ENCODE measurements at places on chromosomes 3 and 15. TPM values are rescaled to one million over a fixed set of nuclear protein-coding genes. Genes with fewer than 3 reads are reported as not detected.

- no peak for DNase-seq
These were observed 195.7 kb downstream of the STT3B start for GRCh38 chr3:31728403-31728802.

DNA sequence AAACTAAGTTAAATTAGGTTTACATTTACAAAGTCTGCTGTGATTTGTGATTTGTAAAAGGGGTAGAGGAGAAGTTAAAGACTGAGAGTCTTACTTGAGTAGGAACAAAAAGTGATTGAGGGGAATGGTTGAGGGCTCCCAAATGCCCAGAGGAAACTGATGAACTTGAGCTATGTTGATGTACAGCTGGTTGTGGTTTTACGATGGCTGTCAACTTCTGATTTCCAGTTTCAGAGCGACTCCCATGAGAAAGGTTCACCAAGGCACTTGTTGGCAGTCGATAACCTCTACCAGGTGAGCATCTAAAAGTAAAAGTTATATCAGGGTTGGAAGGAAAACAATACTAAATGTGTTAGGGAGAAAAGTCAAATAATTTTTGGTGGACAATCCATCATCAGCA is 91.0 kb downstream of the XRN1 start:
- no peak for DNase-seq

DNA sequence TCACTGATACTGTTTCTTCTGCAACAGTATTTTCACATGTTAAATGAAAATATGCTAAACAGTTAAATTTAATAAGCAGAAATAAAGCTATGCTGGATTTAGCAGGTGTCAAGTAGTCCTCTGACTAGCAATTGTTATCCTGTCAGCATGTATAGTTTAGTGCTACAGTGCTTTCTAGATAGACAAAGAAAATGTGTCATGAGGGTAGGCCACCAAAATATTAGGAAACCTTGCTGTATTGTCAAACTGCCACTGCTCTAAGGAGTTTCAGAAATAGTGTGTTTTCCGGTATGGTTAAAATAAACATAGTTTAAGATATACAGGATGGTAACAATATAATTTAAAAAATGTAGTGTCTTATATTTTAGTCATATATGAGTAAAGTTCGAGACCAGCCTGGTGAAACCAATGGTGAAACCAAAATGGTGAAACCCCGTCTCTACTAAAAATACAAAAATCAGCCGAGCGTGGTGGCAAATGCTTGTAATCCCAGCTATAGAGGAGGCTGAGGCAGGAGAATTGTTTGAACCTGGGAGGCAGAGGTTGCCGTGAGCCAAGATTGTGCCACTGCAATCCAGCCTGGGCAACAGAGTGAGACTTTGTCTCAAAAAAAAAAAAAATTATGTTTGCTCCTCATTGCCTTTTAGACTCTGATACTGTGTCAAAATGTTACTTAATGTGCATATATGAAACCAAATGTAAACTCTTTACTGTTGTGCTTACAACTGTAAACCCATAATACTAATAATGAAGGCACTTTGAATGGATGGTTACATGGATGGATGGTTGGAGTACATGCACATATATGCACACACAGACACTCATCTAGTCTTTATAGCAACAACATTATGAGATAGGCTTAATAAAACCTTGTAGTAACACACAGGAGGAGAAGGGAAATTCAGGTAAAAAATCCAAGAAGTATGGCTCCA is 204.8 kb downstream of the RSRC1 start:
- no peak for DNase-seq

Gene CACNA2D3
- under 0.01 TPM for total RNA-seq

Gene APEH
- 191 TPM for total RNA-seq

DNA sequence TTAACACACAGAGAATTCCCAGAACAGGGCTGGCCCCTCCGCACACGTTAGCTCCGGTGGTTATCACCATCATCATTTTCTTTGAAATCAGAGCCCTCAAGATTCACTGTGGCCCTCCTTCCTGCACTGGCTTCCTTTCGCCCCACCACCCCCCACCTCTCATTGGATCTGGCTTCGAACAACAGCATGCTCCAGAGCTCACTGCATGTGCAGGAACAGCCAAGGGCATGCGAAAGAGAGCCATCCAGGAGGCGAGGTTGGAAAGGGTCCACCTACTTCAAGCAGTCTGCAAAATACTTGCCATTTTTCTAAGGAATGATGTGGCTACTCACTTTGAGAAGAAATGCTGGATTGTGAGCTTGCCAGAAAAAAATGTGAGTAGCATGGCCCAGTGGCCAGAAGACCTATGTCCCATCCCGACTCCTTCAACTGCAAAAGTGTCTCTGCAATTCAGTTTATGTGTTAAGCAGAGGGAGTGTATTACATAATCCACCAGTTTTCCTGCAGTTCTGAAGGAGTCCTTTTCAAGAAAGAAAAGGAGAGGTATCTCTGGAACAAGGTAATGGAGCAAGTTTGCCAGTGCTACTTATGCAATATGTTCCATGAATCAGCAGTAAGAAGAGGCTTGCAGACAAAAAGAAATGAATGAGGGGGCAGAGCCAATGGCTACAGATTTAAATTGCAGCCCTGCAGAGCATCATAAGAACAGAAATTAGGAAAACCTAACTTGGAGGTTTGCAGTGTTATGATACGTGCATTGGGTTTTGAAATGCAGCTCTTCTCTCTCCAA is 92.8 kb downstream of the OCA2 start:
- no peak for DNase-seq

GRCh38 chr3:116757315-116757714 is 47.7 kb downstream of the TUSC7 start:
- no peak for DNase-seq

Gene ZNF660
- 4.8 TPM for total RNA-seq

Gene ALDH1A3
- total RNA-seq, result not detected

Gene CELSR3
- total RNA-seq, result 3.2 TPM

Gene ZNF80
- total RNA-seq, result not detected

- no peak for DNase-seq
These were observed 82.9 kb downstream of the FSIP1 start for GRCh38 chr15:39699516-39700374.

DNA sequence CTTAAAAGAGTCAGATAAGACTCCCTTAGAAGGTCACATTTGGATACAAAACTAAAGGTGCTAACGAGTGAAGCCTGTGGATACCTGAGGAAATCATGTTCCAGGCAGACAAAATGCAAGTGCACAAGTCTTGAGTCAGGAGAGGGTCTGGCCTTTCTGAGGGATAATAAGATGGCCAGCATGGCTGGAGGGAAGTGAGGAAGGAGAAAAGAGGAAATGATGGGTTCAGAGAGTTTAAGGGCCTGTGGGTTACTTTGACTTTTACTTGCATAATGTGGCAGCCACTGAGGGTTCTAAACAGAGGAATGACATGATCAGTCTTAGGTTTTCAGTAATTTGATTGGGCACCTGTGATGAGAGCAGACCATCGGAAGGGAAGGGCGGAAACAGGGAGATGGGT is 3.5 kb upstream of the ROPN1B start:
- DNase-seq, result no peak

GRCh38 chr15:68693071-68693470 is 114.3 kb downstream of the CORO2B start:
- no peak for DNase-seq

DNA sequence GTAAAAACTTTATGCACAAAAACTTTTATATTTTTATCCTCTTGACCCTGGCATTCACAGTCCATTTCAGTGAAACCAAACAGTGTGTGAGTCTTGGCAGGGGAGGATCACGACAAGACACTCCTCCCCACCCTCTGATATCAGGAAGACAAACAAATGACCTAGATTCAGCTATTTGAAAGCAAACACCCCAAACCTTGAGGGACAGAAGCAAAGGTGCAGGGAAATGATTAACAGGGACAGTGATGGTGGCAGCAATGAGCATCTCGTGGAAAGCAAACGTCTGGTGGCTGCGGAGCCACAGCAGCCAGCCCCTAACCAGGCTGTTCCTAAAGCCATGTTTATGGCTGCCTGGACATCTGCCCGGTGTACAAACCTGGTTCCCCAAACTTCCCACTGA is 52.1 kb downstream of the FSIP1 start:
- DNase-seq, result no peak

DNA sequence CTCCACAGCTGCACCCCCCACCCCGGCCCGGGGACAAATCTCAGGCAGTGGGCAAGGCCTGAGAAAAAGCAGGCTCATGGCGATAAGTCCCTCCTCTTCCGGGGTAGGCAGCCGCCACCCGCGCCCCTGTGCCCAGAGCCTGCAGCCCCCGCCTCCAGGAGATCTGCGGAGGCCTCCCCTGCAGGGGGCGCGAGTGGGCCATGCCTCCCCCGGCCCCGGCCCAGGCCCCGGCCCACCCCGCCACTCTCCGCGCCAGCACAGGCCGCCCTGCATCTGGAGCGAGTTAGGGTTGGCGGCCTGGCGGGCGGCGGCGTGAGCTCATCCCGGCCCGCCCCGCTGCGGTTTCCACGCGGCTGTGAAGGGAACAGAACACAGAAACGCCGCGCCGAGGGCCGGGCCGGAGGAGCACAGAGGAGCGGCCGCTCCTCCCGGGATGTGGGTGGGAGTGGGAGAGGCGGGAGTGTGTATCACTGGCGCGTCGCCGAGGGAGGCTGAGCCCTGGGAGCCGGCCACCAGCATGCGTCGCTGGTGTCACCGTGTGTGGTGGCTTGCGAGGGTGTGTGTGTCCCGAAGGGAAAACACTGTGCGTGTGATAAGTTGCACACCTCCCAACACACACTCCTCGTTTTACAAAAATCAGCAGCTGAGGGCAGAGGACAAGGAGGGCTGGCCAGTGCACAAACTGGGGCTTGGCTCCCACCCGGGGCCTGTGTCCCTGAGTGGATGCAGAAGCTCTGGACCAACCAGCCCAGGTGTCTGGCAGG is 17.2 kb downstream of the MYL3 start:
- DNase-seq, result peak; percentile 85

DNA sequence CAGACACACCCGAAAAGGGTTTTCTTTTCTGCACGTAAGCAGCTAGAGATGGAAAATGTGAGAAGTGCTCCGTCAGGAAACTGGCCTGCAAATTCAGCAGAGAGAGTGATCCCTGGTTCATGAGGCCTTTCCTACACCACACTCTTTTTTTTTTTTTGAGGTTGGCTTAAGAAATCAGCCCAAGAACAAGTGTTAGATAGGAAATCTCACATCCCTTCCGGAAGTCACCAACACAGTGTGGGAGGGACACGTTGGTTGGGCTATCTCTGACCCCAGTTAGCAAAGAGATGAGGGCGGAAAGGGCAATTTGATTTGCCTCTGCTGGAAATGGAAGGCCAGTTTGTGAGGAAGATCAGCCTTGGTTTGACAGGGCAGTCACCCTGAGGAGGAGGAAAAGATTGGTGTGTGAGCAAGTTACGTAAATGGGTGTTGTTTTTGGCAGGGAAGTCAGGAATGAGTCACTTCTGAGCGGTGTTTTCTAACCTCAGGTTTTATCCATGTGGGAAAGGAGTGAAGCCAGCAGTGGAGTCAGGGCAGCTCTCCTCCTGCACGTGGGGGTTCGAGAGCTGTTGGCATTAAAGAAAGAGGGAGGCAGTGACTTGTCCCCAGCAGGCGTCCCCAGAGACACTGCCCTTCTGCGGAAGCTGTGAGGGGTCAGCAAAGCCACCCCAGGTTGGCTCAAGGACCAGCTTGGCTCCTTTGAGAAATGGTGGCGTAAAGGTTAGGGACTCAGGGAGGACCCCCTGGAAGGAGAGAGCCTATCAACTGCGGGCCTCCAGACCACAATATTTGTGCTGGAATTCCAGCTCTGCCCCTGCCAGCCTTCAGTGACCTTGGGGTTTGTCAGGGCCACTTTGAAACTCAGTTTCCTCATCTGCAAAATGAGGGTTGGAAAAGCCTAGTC is 237.6 kb upstream of the BHLHE40 start:
- no peak for DNase-seq

Gene TM4SF1
- 114 TPM for total RNA-seq

Measured in hematopoietic multipotent progenitor cell (in vitro differentiated cells).